ENCODE measurements at places on chromosomes 1 and 21.

DNA sequence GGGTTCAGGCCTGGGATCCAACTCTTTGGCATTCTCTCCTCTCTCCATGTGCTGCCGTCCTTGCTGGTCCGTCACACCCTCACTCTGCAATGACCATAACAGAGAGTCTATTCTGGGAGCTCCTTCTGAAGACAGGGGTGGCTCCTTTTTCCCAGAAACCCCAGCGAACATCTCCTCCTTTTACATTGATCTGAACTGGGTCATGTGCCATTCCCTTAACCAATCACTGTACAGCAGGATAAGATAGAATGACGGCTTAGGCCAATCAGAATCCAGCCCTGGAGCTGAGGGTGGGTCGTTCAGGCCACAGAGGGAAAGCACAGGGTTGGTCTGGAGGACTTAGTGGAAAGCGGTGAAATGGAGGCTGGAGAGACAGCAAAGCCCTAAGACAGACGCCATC, 740.1 kb downstream of the MATN1 start:
- no peak for DNase-seq

DNA sequence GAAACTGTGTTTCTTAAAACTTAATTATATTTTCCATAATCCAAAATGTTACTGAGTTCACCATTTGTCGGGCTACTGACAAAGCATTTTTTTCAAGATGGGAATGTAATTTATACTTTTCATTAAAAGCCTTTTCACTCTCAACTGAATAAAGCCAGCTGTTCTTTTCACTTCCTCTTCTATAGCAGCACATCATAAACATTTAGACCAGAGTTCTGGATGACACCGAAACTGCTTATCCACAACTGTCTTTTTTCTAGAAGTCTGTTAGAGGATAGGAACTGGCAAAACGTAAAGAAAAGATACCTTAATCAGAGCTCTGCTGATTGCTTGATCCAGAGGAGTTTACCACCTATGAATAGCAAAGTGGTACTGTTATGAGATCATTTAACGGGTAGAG, 594.7 kb downstream of the ADGRL2 start:
- no peak for DNase-seq

- DNase-seq, result peak; percentile 89
Measured at GRCh38 chr1:169484683-169485430, 887 bp downstream of the SLC19A2 start.

DNA sequence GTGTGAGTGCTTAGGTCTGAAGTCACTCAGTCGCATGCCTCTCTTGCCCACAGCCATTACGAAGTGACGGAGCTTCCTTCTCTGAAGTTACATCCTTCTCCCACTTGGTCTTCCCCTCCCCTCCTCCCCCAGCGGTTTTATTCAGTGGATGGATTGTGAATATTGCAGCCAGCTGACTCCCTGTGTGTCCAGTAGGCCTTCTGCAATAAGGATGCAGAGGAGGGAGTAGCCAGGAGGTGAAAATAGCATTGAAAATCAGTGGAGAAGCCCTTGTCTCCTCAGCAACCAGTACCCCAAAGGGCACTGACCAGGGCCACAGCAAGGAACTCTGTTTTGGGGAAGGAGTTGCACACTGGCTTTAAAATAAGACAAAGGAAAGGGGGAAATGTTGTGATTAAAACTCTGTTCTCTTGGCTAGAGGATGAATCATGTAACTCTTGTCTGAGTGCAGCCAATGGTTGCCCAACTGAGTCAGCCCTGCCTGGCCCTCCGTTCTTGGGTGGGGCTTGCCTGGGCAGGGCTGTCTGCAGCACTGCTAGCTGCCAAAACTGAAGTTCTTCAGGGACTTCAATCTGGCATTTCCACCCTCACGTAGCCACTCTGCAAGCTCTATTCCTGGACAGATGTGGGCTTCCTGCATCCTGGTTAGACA, 4.3 kb downstream of the S100A10 start:
- DNase-seq, result peak; percentile 85

GRCh38 chr1:189686288-189686687, 791.4 kb downstream of the BRINP3 start:
- no peak for DNase-seq

DNA sequence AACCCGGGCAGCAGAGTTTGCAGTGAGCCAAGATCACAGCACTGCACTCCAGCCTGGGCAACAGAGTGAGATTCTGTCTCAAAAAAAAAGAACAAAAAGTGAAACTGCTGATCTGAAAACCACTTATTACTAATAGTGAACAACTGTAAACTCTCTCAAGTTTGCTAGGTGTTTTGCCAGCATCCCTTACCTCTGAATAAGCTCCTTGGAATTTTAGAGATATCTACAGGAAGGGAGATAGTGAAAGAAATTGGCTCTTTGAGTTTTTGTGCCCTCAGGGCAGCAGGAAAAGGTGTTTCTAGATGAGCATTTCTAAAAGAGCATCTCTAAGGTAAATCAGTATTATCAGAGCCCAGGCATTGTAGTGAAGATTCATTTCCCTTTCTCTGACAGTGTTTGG, 27.1 kb downstream of the PARK7 start:
- no peak for DNase-seq

DNA sequence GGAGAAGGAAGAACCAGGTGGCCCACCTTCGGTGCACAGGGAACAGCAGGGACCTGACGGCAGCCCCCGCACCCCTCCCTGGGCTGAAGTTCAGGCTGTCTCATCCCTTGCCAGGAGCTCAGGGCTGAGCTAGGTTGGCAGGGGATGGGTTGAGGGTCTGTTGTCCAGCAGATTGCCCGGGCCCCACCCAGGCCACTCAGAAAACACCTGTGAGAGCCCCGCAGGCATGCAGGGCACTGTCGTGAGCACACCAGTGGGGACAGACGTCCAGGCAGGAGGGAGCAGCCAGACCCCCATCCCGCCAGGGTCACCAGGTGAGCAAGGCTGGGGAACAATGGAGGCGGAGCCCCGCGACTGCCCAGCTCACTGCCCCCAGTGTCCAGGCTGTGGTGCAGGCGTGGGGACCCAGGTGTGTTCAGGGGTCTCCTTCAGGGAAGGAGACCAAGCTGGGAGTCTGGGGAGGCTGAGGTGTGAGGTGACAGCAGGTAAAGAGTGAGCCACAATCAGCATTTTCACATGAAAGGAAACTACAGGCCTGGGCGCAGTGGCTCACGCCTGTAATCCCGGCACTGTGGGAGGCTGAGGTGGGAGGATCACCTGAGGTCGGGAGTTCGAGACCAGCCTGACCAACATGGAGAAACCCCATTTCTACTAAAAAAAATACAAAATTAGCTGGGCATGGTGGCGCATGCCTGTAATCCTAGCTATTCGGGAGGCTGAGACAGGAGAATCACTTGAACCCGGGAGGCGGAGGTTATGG, 9.4 kb upstream of the SAMD11 start:
- DNase-seq, result peak; percentile 17

DNA sequence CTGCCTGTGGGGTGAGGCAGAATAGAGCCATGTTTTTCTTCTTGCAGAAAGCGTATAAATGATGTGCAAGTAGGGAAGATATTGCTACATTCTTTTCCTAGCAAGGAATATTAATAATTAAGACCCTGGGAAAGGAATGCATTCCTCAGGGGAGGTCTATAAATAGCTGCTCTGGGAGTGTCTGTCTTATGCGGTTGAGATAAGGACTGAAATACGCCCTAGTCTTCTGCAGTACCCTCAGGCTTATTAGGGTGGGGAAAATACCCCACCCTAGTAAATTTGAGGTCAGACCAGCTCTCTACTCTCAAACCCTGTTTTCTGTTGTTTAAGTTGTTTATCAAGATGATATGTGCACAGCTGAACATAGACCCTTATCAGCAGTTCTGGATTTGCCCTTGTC, 155.9 kb upstream of the HMCN1 start:
- DNase-seq, result no peak

DNA sequence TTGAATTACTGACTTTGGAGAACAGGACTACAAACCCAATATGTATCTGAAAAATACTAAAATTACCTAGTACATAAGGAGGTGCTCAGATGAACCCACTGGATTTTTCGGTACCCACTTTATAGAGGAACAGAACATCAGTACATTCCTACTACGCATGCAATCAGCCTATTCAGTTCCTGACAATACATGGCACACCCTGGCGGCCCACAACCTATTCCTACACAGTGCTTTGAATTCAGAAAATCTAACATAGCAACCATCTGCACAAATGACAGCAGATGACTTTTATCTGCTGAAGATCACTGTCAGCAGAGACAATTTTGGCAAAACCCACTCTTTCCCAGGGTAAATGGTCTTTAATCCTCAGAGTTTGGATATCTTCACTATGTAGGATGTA, 257.1 kb upstream of the GREM2 start:
- DNase-seq, result no peak

DNA sequence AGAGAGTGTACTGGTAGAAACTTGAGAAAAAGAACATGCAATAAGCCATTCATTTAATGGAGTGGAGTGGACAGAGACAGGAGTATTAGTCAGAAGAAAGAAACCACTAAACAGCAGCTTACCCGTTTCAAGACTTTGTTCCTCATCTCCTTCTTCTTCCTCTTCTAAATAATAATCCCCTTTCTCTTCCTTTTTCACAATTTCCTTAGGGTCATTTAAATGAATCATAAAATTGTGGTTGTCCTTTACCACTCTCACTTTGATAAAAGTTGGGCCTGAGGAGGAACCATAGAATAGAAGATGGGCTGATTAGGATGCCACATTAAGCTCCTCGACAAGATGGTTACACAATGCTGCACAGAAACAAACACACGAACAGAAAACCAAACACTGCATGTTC, 109.6 kb downstream of the WDR3 start:
- no peak for DNase-seq

GRCh38 chr21:37658817-37659458, 257.3 kb downstream of the KCNJ6 start:
- peak; percentile 29 for DNase-seq

DNA sequence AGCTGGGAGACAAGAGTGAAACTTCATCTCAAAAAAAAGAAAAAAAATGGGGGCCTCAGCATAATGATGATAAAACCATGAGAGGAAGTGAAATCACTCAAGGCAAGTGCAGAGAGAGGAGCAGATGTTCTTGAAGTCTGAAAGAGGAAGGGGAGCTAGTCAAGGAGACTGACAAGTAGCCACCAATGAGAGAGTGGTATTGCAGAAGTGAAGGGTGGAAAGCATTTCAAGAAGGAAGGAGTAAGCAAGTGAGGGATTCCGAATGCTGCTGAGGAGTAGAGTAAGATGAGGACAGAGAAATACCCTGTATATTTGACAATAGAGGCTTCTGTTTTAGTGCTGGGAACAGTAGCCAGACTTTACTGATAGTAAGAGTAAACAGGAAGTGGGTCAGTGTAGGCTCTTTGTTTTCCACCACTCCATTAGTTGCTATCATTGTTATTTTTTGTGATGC, 2.9 kb downstream of the TATDN3 start:
- no peak for DNase-seq

DNA sequence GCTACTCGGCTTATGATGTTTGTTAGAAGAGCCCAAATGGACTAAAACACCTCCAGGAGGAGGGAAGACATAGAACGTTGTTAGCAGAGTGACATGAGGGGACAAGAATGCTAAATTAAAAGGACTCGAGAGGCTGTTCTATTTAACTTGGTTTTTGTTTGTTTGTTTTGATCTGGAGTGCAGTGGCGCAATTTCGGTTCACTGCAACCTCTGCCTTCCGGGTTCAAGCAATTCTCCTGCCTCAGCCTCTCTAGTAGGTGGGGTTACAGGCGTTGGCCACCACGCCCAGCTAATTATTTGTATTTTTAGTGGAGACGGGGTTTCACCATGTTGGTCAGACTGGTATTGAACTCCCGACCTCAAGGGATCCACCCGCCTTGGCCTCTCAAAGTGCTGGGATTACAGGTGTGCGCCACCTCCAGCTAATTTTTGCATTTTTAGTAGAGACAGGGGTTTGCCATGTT, 5.1 kb upstream of the HNRNPU start:
- DNase-seq, result no peak

DNA sequence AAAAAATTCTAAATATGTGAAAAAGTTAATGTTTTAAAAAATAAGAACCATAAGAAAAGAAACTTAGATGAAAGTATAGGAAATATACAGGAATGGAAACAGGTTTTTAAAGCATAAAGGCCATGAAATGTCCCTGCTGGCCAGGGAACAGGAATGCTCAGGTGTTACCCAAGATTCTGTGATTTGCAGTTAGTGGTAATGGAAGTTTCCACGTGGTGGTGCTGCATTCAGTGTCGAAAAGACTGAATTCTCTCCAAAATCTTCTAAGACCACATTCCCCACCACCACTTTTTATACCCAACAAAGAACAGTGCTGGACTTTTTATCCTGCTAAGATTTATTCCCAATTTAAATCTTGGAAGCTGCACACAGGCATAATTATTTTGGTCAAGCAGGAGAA, 126.2 kb downstream of the PRRX1 start:
- DNase-seq, result no peak

- DNase-seq, result no peak
Measured at GRCh38 chr1:177586429-177586828, 383.4 kb downstream of the SEC16B start.

- DNase-seq, result no peak
Measured at GRCh38 chr1:115706587-115707425, 61.7 kb downstream of the CASQ2 start.

DNA sequence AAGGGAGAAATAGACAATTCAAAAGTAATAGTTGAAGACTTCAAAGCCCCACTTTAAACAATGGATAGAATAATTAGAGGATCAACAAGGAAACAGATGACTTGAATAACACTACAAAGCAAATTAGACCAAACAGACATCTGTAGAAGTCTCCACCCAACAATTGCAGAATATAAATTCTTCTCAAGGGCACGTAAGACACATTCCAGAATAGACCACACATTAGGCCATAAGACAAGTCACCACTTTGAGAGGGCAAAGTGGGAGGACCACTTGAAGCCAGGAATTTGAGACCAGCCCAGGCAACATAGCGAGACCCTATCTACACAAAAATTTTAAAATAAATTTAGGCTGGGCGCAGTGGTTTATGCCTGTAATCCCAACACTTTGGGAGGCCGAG, 20.5 kb upstream of the RNF186 start:
- no peak for DNase-seq

DNA sequence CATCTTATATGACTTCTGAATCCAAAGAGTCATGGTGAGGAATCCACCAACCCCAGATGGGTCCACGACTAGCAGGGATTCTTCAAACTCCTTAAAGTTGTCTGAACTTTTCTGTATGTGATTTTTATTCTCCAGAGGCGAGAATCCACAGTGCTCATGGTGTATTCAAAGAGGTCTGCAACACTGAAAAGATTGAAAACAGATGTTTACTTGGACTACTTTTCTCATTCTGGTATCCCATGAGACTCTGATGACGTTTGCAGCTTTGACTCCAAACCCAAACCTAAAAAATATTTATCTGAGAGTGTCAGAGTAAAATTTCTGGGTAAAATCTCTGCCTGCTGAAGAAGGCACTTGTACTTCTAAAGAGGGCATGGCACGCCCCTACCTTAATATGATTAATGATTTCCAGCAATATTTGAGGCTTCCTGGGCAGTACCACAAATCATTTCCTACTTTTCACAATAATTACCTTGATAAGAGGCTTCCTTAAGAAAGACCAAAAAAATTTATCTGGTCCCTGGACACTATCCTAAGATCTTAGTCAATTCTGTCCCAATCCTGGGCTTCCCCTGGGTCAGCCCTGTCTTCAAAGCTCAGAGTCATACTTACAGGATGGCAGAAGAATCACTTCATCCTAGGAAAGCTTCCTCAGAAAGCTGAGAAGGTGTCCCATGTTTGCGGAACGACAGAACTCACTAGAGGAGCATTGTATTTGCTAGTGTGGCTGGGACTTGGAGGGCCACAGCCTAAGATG, 76.5 kb upstream of the MAP10 start:
- DNase-seq, result no peak

- no peak for DNase-seq
Measured at GRCh38 chr1:6162773-6163172, 17.3 kb downstream of the CHD5 start.

Measured in tibial artery (tissue), 4 donors.